RPMI7951 (cell line): ENCODE measurements at places on chromosomes 6 and 20. TPM values are rescaled to one million over a fixed set of nuclear protein-coding genes. Genes with fewer than 3 reads are reported as not detected.

DNA sequence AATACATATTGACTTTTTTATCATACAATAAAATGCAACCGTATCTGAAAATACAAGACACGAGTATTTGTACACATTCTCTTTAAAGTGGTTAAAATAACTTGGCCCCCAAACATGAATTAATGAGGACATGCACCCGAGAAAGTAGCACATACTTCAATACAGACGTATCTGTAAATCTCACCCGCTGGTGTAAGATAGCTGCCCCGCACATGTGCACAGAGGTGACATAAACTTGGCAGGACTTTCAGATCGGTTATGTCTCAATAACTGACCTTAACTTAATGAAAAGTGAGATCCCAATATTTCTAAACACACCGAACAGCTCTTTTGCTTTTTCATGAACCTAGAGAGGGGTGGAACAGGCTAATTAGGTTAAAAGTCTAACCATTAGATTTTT, 91.5 kb upstream of the RPS6KA2 start:
- DNase-seq, result no peak

- peak; percentile 12 for DNase-seq
These were observed 565.3 kb downstream of the KIF16B start for GRCh38 chr20:16007962-16008361.

DNA sequence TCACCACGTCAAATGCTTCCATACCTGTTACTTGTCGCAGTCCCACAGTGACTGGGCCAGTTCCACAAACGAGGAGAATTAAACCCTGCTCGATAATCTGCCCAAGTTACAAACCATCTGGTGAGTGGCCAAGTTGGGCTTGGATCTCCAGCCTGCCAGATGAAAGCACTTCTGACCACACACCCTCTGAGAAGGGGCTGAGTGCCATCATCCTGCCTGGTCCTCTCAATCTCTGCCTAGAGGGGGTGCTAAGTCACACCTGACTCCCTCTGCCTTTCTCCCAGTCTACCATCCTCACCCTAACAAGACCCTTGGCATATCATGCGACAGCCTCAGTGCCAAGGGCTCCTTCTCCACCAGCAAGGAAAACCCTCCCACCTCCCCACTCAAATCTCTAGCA, 15.8 kb downstream of the RRP36 start:
- no peak for DNase-seq

GRCh38 chr6:4565301-4566250, 210.6 kb upstream of the CDYL start:
- no peak for DNase-seq

SLC24A3 gene
- 9.0 and 9.6 TPM in 2 replicates for total RNA-seq

FAM162B gene
- total RNA-seq, result not detected in 2 replicates

ANKRD6 gene
- total RNA-seq, result 0.48 and 2.7 TPM in 2 replicates

NRN1 gene
- total RNA-seq, result 26.8 and 32.8 TPM in 2 replicates

NFKBIE gene
- 14.7 and 23.0 TPM in 2 replicates for total RNA-seq
